Breast epithelium (tissue), 4 donors: ENCODE measurements at places on chromosomes 7 and 10.

DNA sequence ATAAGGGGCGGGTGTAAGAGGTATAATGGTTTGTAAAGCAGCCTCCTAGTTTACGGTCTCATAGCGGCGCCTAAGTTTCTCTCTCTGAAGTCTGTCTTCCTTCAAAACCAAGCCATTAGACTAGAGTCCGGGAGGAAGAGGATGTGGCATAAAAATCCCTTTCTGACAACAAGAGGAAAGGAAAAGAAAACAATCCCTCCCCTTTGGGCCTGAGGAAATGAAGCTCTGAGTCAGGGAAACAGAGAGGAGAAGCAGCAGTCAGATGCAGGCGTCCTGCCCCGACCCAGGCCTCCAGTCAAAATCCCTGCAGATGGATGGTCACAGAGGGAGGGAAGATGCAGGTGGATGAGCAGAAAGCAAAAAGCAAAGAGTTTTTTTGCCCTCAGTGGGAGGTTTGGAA is 23.7 kb downstream of the PARP12 start:
- no peak overlapping the region for H3K27ac ChIP-seq
- peaks cover 5% of the 10 kb centered on the region for H3K36me3 ChIP-seq
- no peak overlapping the region for H3K4me3 ChIP-seq
- H3K27me3 ChIP-seq: no peaks in the 10 kb centered on the region

GRCh38 chr10:89478739-89479654 is 56.4 kb downstream of the SLC16A12 start:
- H3K36me3 ChIP-seq: no peaks in the 10 kb centered on the region
- H3K4me3 ChIP-seq: no peak overlapping the region
- no peaks in the 10 kb centered on the region for H3K27me3 ChIP-seq
- DNase-seq: no peak
- H3K27ac ChIP-seq: peak overlapping the region; percentile 66
- H3K4me1 ChIP-seq: peaks cover 10% of the 10 kb centered on the region

DNA sequence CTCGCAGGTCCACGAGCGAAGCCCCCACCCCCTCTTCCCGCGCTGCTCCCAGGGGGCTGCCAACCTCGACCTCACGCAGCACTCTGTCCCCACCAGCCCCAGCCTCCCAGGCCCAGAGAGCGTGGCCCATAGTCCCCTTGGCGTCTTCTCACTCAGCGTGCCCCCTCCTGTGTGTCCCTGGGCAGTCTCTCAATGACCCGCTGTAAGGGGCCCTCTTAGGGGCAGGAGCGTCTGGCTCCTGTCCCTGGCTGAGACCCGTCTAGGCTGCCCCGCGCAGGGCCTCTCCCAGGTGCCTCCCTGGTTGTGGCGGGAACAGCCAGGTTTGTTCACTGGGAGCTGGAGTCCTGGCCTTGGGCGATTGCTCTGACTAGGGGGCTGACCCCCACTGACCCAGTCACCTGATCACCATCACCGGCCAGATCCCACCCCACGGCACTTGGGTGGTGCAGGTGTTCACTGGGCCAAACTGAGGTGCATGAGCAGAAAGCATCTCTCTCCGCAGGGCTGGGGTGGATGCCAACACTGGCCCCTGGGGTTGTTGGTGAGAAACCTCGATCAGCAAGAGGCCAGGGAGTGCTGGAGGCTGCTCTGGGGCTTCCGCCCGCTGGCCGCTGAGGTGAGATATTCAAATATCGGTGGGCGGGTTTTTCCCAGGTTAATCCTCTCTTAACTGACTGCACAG is 12.6 kb upstream of the WDFY4 start:
- peaks cover 14% of the 10 kb centered on the region for H3K27me3 ChIP-seq
- no peak for DNase-seq
- no peaks in the 10 kb centered on the region for H3K36me3 ChIP-seq
- no peaks in the 10 kb centered on the region for H3K4me1 ChIP-seq
- no peak overlapping the region for H3K4me3 ChIP-seq

GRCh38 chr7:153193144-153193595 is 433.6 kb downstream of the ACTR3B start:
- H3K4me3 ChIP-seq: no peak overlapping the region
- no peaks in the 10 kb centered on the region for H3K27me3 ChIP-seq
- no peaks in the 10 kb centered on the region for H3K36me3 ChIP-seq
- H3K4me1 ChIP-seq: no peaks in the 10 kb centered on the region
